ENCODE measurements at places on chromosomes 11 and 22. TPM values are rescaled to one million over a fixed set of nuclear protein-coding genes. Genes with fewer than 3 reads are reported as not detected.

DNA sequence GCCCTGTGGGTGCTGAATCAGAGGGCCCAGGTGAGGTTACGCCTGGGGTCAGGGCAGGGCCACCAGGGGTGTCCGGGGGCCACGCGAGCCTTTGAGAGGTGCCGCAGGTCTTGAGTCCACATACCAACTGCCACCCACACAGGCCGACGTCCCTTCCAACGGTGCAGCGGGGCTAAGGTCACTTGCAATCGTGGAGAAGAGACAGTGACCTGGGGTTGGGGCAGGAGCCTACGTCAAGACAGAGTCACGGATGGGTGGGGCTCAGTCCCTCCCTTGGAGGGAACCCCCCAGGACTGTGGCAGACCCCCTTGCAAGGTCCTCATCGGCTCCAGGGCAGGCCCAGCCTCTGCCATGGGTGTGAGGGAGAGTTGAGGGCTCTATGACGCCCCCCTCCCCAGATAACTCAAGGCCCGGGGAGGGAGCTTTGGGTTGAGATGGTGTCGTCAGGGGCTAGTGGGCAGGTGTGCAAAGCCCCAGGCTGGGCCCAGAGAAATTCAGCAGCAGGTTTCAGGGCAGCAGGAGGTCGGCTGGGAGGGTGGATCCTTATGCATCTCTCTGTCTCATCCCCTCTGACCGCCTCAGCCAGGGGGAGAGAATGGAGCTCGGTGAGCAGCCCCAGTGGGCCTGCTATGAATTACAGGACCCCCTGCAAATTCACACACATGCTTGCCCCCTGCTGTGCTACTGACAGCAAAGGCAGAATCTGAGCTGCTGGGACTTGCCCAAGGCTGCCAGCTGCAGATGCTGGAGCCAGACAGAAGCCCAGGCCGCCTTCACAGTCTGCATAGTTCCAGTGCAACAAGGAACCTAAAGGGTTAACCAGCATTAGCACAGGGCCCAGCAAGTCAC, 60.0 kb downstream of the MYEOV start:
- DNase-seq: peak; percentile 92

Gene RTL10
- 9.4 TPM for total RNA-seq

DNA sequence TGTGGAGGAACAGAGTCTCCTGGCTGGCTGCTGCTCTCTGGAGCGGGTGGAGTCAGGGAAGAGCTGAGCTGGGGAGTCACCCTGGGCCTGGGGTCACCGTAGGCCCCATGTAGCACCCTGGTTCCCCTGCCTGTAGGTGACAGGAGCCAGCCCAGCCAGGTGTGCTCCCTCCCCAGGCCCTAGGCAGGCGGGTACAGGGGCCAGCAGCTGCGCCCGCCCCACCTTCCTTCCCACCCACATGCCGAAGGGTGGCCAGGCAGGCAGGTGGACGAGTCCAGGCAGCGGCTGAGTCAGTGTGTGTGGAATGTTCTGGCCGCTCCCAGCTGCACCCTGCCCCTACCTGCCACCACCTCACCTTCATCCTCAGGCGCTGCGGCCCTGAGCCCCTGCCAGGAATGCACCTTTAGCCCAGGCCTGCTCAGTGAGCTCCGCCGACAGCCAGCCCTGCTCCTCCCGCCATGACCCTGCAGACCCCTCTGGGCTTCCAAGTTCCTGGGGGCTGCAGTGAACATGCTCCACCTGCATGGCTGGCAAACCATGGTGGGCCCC, 654 bp upstream of the SYT8 start:
- no peak for DNase-seq

Gene TMA7B
- total RNA-seq: not detected

Gene EHF
- 2.8 TPM for total RNA-seq

Gene EIF3F
- total RNA-seq: 90.1 TPM

GRCh38 chr11:70671611-70672010, 273.3 kb downstream of the CTTN start:
- DNase-seq: no peak

DNA sequence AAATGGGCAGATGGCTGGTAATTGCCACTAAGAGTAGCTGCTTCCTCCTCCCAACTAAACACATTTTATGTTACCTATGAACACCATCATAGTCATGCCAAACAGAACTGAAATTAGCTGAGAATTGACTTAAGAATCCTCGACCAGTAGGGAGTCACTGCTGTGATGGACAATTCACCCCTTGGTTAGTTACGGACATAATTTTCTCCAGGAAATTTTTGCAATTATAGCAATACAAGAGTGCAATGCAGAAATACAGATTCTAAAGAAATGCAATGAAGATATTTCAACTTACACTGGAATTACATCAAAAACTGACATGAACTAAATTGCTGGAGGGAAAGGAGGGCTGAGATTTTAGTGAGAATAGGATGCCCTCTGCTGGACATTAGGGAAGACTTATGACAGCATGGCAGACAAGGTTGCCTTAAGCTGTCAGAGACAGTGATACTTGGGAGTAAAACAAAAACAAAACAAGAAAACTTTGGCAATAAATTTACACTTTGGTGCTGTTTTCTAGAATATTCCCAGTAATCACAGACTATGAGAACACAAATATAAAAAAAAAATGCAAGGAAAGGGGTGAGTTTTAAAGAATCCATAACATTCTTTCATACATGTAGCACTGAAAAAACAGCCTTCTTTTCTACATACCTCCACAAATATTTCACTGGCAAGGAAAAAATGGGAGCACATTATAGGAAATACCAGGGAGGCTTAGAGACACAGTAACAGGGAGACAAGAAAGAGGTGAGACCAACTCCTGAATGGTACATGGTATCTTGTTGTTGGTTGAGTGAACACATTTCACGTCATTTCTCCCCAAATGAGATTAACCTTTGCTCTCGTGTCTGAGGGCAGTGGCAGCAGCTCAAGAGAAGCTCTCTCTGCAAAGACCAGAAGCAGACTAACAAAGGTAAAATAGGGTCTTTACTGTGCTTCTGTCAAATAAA, 11.2 kb upstream of the PPP2R1B start:
- DNase-seq: peak; percentile 78

DNA sequence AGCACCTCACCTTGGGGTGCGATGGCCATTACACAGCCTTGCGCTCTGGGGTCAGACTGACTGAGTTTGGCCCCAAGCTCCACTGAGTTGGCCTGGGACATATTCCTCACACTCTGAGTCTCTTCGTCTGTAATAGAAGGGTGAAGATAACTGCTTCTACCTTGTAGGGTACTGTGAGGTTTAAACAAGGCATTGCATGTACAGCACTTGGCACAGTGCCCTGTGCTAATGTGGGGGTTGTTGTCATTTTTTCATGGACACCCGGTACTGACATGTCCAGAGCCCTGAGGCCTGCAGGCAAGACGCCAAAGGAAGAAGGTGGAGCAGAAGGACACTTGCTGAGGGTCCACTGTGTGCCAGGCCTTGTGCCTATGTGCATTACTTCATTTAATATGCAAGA, 50.7 kb downstream of the OTOG start:
- peak; percentile 33 for DNase-seq

GRCh38 chr22:21941921-21942320, 10.7 kb downstream of the PPM1F start:
- no peak for DNase-seq

DNA sequence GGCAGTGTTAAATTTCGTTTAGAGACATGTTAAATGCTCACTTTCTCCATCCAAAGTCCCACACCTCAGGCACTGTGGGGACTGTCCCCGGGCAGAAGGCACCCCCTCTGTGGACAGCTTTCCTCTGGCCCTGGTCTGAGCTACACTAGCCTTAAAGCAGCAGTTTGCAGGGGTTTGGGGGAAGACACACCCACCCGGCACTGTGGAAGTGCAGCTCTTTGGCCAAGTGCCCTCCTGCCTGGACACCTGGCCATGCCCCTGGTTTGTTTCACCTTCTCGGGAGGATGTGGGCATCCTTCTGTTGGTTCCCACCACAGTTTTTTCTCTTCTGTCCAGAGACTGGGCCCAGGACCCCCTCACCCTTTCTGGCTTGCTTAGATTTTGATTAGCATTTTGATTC, 1254.7 kb downstream of the BRD1 start:
- DNase-seq: no peak

GRCh38 chr11:90349731-90350130, 126.9 kb upstream of the CHORDC1 start:
- DNase-seq: no peak

DNA sequence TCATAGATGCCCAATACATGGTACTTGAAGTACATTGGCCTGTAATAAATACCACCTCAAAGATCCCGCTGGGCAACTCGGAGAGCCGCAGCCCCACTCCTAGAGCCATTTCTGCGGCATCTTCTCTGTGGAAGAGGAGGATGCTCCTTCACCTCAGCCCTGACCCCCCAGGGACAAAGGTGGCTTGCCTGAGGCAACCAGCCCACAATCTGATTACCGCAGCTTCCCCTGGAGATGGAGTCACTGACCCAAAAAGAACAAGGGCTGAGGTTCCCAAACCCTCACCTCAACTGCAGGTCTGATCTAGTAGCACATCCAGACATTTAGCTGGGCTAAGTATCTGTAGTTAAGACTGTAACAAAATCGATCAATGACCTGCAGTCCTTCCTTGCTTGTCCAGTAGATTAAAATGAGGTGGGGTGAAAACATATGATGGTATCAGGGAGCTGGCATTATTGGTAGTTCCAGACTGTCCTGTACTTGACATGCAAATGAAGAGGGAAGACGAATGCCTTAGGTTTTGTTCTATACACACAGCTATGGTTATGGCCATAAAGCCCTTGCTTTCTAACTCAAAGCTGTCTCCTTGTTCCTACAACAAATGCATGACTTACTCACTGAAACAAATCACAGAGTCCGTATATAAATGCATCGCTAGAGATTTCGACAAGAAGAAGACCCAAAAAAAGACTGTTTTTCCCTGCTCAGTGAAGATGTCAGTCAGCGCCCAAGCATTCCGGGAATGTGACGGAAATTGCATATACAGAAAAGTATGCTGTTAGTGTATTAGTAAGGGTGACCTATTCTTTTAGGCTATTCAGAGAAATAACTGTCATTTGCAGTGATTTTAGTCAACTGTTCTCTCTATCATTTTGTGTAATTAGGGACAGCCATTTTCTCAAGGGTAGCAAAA, 33.7 kb downstream of the C11orf71 start:
- DNase-seq: no peak

DNA sequence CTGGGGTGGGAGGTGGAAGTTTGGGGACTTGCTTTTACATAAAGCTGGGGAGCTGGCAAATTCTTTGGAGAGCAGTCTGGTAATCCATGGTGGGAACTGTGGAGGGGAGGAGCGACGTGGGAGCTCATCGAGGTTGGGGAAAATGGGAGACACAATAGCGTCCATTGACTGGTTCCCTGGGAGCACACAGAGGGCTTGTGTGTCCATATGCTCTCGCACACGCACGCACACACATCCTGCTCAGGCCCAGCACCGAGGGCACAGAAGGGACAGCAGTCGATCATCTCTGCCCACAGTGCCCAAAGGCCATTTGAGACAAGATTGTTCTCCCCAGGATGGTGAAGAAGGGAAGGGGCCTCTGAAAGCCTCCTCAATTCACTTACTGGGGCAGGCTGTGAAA, 53.7 kb downstream of the FBXO7 start:
- no peak for DNase-seq

Gene CCDC87
- total RNA-seq: 0.10 TPM

Gene OR4X2
- not detected for total RNA-seq

GRCh38 chr11:10209326-10209725, 84.7 kb downstream of the SBF2 start:
- no peak for DNase-seq

Gene GAL
- 0.23 TPM for total RNA-seq

DNA sequence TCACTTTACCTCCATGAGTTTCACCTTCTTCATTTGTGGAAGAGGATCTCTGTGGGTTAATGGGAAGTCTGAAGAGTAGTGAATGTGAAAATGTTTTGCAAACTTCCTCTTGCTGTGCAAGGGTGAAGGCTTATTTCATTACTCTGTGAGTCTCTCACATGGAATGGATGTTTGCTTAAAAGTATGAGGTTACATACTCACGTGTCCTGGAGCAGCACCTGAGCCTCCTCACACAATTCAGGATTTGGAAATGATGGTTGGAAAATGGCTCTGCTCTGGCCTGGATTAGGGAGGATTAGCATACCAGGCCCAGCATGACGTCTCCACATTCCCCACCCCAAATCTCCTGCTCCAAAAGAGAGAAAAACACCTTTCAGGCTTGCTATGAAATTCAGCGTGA, 4.8 kb downstream of the GRAMD1B start:
- no peak for DNase-seq

GRCh38 chr22:42313804-42314581, 43.5 kb upstream of the TCF20 start:
- peak; percentile 70 for DNase-seq
